Activated naive CD8-positive, alpha-beta T cell treated with anti-CD3 and anti-CD28 coated beads, Interleukin-2, amount 10 ng/mL, durations not matched to agents 7 days and 5 days (primary cell): ENCODE measurements at places on chromosomes 1 and 21. TPM values are rescaled to one million over a fixed set of nuclear protein-coding genes. Genes with fewer than 3 reads are reported as not detected.

The B3GALT5 gene
- not detected for total RNA-seq

GRCh38 chr1:41583658-41584547 is 99.4 kb upstream of the EDN2 start:
- no peak for DNase-seq

The PIK3R3 gene
- 3.4 TPM for total RNA-seq

The SFN gene
- 1.8 TPM for total RNA-seq

- DNase-seq = no peak
These were observed 72.2 kb upstream of the LYST start for GRCh38 chr1:235938709-235939479.

- no peak for DNase-seq
These were observed 1.2 kb upstream of the LRRC53 start for GRCh38 chr1:74513411-74514300.

The LCE1E gene
- total RNA-seq = not detected

GRCh38 chr1:3889936-3890335 is 10.1 kb downstream of the C1orf174 start:
- DNase-seq = no peak

The AKR1A1 gene
- 116 TPM for total RNA-seq

- no peak for DNase-seq
These were observed 13.8 kb downstream of the SRSF4 start for GRCh38 chr1:29167904-29168303.

- no peak for DNase-seq
These were observed 72.4 kb downstream of the FH start for GRCh38 chr1:241447031-241447644.

- DNase-seq = no peak
These were observed 5.9 kb upstream of the TTC4 start for GRCh38 chr1:54709547-54710292.

The FBXO2 gene
- total RNA-seq = 4.8 TPM

- no peak for DNase-seq
These were observed 113.2 kb downstream of the LRRC53 start for GRCh38 chr1:74399249-74399648.

DNA sequence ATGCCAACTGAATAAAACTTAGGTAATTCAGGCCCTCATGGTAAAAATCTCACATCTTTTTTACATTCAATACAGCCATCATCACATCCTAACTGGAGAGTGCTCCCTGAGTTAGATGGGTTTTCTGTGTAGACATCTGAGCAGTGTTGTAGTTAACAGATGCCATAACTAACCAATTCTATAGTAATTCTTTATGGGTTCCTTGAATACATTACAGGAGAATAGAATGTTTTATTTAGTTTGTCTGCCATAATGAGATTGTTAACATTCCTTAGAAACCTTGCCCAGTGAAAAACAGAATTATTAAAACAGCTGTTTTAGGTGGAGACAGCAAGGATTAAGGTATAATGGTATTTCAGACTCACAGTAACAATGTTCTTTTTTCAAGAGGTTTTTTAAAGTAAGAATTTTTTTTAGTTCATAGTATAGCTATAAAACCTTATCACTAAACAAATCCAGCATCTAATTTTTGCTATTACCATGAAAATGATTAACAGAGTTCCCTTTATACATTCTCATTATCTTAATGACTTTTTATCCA is 95.3 kb downstream of the ATP5PO start:
- no peak for DNase-seq

- no peak for DNase-seq
These were observed 62.6 kb downstream of the ZBTB18 start for GRCh38 chr1:244113532-244114320.

- no peak for DNase-seq
These were observed 152.9 kb upstream of the EDN2 start for GRCh38 chr1:41637367-41637766.
